ENCODE measurements at places on chromosomes 7 and 10.

GRCh38 chr10:118017850-118018249 lies 28.9 kb downstream of the RAB11FIP2 start:
- no peak for DNase-seq

DNA sequence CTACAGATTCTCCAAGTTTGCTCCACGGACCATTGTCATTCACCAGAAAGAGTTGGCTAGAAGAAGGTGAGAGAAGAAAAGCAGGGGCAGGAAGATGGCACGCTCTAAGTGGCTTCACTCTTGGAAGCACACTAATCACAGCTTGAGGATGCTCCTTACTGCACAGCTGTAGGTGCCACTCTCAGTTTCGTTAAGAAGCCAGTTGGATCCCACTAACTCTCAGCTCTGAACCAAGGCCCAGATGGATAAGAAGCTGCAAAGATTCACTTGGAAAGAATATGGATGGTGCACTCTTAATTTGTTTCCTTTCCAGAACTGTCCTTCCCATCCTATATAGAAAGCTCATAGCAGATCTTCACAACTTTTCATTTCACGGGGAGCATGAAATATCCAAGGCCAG lies 94.5 kb upstream of the AGK start:
- no peak for DNase-seq

- no peak for DNase-seq
Measured at GRCh38 chr7:129757991-129758390, 146.5 kb downstream of the NRF1 start.

- no peak for DNase-seq
Measured at GRCh38 chr7:134028853-134029252, 98.3 kb upstream of the LRGUK start.

- no peak for DNase-seq
Measured at GRCh38 chr10:93026072-93026471, 34.5 kb upstream of the CYP26C1 start.

GRCh38 chr7:50211130-50212015 lies 93.1 kb upstream of the IKZF1 start:
- no peak for DNase-seq

DNA sequence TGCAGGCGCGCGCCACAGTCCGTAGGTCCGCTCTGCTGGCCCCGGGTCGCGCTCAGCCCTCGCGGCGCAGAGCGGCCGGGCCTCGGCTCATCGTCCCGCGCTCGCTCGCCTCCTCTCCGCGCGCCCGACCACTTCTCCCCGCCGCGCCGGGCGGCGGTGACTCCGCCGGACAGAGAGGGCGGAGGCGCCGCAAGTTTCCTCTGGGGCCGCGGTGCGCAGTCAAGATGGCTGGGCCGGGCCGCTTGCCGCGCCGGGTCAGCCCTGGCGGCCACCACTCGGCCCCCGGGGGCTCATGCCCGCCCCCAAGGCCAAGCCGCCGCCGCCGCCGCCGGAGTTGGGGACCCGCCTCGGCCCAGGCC lies 441 bp downstream of the FZD8 start:
- no peak for DNase-seq

- no peak for DNase-seq
Measured at GRCh38 chr10:71251319-71251718, 38.9 kb downstream of the UNC5B start.

DNA sequence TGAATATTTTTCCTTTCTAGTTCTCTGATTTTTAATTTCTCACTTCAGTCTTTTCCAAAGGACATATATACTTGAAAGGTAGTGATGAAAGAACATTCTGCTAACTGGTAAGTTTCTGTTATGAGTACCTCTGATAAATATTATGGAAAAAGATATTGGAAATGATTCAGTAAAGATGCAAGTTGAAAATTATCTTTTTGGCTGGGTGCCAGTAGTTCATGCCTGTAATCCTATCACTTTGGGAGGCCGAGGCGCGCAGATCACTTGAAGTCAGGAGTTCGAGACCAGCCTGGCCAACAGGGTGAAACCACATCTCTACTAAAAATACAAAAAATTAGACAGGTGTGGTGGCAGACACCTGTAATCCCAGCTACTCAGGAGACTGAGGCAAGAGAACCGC lies 62.1 kb downstream of the ANKRD26 start:
- no peak for DNase-seq

DNA sequence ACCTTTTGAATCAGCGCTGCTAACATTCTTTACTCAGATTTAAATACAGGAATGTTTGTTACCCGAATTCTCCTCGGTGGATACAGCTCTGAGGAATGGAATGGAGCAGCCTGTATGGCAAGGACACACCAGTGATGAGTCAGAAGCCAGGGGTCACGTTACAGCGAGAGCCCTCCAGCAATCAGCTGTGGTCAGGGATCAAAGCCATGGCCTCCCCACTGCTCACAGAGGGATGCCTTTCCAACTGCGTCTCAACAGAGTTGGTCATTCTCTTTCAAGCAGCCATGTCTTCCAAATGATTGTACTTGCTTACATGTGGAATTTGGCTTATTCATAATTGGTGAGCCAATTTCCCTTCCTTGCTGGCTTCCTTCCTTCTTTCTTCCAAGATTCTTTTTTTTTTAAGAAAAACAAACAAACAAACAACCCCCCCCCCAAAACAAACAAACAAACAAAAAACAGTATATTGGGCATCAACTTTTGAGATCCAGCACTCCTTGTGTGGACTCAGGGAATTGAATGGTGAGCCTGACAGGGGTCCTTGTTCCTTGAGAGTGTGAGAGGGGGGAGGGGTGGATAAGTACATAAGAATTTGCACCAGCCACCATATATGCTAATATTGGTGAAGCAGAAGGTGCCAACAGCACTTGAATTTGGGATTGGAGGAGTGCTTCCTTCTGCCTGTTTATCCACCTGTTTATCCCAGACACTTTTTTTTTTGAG lies 100.2 kb downstream of the ATXN7L1 start:
- no peak for DNase-seq

DNA sequence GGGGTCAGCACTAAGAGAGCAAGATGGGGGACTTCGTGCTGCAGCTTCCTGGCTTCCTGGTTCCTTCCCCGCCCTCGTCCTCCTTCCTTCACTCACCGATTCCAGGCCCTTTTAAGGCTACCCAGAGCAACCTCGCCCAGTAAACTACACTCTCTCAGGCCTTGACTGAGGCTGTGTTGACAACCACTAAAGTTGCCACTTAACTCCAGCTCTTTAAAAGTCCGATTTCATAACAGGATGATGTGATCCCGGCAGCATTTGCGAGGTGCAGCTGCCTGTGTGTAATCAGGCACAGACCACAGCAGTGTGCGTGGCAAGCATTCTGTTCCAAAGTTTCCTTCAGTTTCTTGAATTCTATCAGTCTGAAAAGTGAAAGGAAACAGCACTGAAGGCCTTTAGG lies 110.6 kb downstream of the RAB11FIP2 start:
- no peak for DNase-seq

GRCh38 chr7:101674439-101674838 lies 45.3 kb upstream of the MYL10 start:
- DNase-seq: no peak

All from right forelimb (tissue), 1 donor.